ENCODE measurements at places on chromosomes 2 and 18. TPM values are rescaled to one million over a fixed set of nuclear protein-coding genes. Genes with fewer than 3 reads are reported as not detected.

GRCh38 chr2:30359644-30360167 lies 87.3 kb upstream of the LCLAT1 start:
- DNase-seq = peak; percentile 39

GRCh38 chr2:74199871-74200305 lies 1.5 kb downstream of the MTHFD2 start:
- DNase-seq = no peak

DNA sequence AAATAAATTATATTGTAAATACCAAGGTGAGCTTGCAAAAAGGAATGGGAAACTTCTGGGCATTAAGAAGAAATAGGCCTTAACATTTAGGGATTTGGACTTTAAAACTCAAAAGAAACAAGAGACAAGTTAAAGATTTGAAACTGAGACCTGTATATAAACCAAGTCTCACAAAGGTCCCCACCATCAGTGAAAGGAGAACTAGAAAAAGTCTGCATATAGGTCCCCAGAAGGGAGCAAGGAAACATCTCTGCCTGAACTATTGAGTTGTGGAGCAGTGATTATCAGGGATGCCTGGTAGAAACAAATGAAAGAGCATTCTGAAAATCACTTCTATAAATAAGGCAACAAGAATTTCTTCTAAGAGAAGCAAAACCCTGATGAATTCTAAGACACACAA lies 30.5 kb upstream of the ITGAV start:
- DNase-seq = no peak

Gene RAB6C
- not detected for total RNA-seq

- DNase-seq = no peak
Measured at GRCh38 chr2:31151501-31151900, 13.3 kb upstream of the GALNT14 start.

- DNase-seq = no peak
Measured at GRCh38 chr2:211941216-211941747, 597.3 kb downstream of the ERBB4 start.

DNA sequence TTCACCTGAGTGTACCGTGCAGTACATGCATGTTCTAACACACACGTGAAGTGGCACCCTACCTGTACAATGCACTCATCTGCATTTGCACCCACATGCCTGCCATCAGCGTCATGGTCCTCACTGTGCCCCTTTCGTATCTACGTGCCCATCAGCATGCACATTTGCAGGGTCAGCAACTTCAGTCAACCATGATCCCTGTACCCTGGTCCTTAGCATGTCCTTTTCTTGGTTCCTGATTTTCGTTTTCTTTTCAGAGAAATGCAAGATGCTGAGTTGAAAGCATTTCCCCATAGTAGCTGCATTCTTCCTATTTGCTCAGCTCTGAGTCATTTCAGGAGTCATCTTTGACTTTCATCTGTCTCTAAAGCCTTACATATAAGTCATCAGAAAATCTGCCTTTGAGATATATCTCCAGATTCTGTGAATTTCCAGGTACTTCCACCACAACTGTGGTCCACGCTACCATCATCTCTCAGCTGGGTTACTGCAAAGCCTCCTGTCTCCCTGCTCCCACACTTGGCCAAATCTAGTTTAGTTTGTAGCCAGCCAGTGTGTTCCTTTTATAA lies 14.7 kb upstream of the PUM2 start:
- DNase-seq = no peak

- DNase-seq = no peak
Measured at GRCh38 chr2:216855605-216856004, 4.3 kb downstream of the TNP1 start.

Gene PLCL1
- total RNA-seq = 0.21 TPM

- DNase-seq = no peak
Measured at GRCh38 chr18:72470391-72470790, 73.8 kb downstream of the CBLN2 start.

- DNase-seq = no peak
Measured at GRCh38 chr18:73408469-73408868, 540.7 kb upstream of the NETO1 start.

Data from right lobe of liver (tissue), 6 donors.